ENCODE measurements at places on chromosomes 5 and 9.

DNA sequence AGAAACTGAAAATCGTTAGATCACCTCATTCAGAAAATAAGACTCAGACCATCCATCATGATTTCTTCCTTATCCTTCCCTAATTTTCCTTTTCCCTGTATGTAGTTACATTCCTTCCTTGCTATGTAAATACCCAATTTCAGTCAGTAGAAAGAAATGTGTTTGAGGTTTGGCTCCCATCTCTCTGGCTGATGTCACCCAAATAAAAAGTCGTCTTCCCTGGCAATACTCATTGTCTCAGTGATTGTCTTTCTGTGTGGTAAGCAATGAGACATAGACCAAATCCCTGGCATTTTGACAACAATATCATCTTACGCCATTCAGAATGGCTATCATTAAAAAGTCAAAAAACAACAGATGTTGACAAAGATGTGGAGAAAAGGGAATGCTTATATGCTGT, 303.9 kb upstream of the EDIL3 start:
- no peak for DNase-seq

- no peak for DNase-seq
Observed at GRCh38 chr9:130845901-130846481, 10.9 kb downstream of the ABL1 start.

GRCh38 chr5:137313526-137314175, 185.5 kb downstream of the SPOCK1 start:
- DNase-seq = no peak

- DNase-seq = no peak
Observed at GRCh38 chr5:95554331-95554646, 488 bp downstream of the SKIC3 start.

- no peak for DNase-seq
Observed at GRCh38 chr5:14165375-14166106, 22.4 kb downstream of the TRIO start.

DNA sequence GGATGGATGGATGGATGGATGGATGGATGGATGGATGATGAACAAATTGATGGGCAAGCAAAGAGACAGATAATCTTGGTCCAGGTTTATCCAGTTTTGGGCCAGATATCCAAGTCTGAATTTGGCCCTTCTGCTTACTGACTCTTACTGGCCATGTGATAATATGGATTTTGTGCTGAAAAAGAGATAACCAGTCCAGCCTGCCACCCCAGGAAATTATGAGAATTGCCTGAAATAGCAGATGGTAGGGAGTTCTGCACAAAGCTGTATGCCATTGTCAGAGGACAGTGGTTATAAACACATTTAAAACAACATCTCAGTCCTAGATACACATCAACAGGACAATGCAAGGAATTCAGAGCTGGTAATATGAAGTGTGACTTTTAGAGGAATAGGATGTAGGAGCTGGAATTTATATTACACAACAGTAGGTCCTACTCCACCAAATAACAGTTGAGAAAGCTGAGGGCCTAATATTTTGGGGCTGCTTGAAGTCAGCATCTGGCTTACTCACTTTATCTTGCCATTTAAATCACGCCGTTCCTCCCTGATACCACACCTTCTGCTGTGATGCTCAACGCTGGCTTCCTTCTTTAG, 9.0 kb upstream of the FAT2 start:
- DNase-seq = no peak

DNA sequence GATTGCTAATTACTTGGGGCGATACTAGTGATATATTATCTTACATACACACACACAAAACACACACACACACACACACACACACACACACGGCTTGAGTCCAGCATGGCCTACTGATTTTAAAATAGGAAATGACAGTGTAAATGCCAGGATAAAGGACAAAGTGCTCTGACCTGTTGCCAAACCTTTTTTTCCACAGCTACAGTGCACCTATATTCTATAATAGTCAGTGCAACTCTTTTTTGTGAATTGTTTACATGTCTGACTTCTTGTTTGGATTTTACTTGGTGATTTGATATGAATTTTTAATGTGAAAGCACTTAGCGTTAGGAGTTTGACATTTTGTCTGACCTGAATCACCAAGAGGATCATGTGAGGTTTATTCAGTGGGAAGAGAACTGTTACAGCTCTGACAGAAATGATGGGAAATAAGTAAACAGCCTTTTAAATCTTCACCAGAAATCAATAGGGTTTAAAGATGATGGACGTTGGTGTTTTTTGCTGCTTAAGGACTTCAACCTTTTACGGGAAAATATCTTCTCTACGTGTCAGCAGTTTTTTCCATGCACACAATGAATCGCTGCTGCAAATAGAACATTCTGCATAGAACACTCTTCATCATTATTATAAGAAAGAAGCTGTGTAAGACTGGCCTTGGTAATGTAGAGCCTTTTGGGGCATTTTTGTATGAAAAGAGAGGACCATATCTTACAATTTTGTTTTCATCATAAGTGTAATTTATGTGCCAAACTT, 218.5 kb downstream of the RANBP17 start:
- no peak for DNase-seq

- no peak for DNase-seq
Observed at GRCh38 chr5:147479444-147479843, 30.4 kb downstream of the DPYSL3 start.

GRCh38 chr5:10552183-10553143, 11.4 kb upstream of the ANKRD33B start:
- no peak for DNase-seq

GRCh38 chr9:84481636-84482218, 141.2 kb upstream of the SLC28A3 start:
- DNase-seq = no peak

GRCh38 chr5:104659497-104659896, 1096.9 kb upstream of the NUDT12 start:
- no peak for DNase-seq

DNA sequence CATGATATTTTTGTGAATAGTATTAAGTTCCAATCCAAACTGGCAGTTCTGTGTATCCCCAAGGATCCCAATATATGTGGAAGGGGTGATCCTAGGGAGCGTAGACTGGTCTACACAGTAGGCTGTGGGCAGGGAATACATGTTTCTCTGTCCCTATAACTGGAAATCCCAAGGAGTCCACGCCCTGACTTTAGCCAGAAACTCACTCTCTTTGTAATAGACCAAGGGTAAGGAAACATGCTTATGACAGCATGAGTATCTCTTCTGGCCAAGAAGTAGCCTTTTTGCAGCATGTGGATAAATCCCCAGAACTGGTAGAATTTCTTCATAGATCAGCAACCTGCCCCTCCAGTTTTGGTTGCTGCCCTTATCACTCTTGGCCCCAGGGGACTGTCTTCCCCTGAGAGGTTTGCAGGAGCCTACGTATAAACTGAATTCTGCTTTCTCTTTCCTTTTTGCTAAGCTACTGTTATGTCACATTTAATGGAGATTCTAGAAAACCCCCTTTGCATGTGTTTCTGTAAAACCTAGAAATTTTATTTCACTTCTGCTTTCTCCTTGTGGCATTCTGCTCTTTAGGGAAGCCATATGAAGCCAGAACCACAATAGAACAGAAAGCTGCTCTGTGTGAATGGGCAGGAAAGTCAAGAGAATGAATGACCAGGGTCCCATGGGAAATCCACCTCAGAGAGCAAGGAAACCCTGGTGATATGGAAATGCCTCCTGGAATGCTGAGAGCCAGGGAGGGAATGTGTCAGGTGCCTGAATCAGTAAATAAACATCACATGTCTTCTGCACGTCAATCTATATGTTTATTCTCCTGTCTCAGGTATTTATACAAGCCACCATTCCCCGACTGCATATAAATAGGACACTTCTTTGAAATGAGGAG, 3.5 kb downstream of the IFNA2 start:
- DNase-seq = no peak

- no peak for DNase-seq
Observed at GRCh38 chr5:81786496-81786895, 35.6 kb upstream of the SSBP2 start.

GRCh38 chr9:112872019-112872418, 18.7 kb downstream of the SLC46A2 start:
- DNase-seq = no peak

- no peak for DNase-seq
Observed at GRCh38 chr5:83785176-83785668, 64.6 kb upstream of the HAPLN1 start.

- DNase-seq = no peak
Observed at GRCh38 chr5:59423021-59423420, 470.5 kb downstream of the PDE4D start.

DNA sequence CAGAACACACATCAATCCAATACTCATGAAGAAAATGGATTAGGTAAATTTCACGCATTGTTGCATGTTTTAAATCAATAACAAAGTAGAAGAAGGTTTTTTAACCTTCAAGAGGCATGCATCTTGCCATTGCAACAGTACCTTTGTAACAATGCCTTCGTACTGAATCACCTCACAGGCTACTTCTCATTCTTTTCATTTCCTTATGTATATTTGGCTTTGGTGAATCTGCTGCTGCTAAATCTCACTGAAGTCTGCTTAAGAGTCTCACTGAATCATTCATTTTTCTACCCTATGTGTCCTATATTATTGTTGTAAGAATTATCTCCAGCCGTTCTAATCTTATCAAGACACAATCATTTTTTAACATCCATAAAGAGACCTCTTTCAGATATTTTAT, 152.5 kb downstream of the CDH10 start:
- no peak for DNase-seq

DNA sequence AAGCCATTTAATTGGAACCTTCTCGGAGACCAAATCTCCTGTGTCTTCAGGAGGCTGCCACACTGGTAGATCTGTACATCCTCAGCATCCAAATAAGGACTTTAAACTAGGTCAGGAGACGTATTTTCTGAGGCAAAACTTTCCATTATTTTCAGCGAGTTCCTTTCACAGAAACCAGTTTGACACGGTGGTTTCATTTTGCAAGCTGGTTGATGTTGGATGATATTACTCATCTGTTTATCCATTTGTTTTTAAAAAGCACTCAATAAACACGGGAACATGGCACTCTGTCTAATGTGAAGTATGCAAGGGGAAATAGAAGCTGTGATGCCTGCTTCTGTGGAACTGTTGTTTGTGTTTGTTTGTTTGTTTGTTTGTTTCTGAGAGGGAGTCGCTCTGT, 199.6 kb downstream of the ERCC6L2 start:
- no peak for DNase-seq

DNA sequence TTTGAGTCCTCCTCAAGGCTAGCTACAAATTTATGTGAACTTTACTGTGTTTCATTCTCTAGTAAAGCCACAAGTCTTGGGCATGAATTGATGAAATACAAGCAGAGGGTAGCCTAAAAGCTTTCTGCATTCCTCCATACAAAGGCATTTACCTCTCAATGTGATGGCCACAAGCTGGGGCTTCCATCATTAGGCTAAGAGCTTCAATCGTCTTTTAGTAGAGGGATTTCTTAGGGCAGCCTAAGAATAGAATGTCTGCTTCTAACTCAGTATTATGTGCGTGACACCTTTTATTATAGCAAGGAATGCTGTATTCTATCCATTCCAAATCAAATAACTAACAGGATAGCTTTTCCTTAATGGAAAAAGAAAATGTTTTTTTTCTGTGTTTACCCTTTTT, 3.7 kb downstream of the PLAC8L1 start:
- no peak for DNase-seq

DNA sequence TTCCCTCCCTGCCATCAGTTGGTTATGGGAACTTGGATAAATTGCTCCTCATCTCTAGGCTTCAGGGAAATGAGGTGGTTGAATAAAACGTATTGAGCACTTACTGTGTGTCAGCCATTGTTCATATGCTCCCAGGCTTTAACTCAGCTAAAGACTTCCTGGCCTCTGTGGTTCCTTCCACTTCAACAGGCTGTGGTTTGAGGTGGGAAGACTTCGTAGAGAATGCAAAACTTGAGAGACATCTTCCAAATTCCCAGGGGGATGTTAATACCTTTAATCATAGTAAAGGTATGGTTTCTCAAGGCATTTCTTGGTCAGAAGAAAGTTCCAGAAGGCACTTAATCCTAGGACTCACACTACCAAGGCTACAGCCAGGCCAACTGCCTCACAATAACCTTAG, 1.5 kb upstream of the GPX3 start:
- DNase-seq = no peak

DNA sequence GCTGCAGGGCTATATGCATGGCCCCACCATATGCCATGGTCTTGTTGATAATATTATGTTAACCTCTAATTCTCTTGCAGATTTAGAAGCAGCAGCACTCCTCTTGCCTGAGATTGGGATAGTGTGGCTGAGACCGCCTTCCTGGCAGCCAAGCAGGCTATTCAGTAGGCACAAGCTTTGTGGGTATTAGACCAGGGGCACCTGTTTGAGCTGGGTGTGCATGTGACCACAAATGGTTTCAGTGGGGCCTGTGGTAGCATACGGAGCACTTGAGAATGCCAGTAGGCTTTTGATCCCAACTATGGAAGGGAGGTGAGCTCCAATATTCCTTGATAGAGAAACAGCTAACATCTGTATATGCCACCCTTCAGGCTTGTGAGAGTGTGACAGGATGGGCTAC, 625.1 kb upstream of the NUDT12 start:
- no peak for DNase-seq
